ENCODE measurements at places on chromosomes 6 and 20.

DNA sequence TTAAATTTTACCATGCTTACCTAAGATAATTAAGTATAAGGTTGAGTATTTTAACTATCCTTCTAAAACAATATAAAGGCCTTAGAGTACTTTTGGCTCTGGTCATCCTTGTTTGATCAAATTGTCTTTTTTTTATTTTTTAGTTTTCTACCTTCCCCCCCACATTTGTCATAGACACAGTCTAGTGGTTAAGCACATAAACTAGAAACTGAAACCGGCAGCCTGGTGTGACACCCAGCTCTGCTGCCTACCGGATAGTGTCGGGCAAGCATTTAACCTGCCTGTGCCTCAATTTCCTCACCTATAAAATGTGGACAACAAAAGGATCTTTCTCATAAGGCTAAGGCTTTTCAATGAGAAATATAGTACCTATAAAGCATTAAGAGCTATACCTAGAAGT lies 21.6 kb upstream of the TULP4 start:
- no peak for DNase-seq

GRCh38 chr20:9945408-9945807 lies 89.4 kb upstream of the ANKEF1 start:
- no peak for DNase-seq

- no peak for DNase-seq
These were observed 40.0 kb upstream of the SIRPG start for GRCh38 chr20:1697592-1697991.

GRCh38 chr6:44489910-44490604 lies 102.6 kb downstream of the CDC5L start:
- DNase-seq, result no peak

GRCh38 chr6:152634773-152635172 lies 2.4 kb downstream of the SYNE1 start:
- no peak for DNase-seq

DNA sequence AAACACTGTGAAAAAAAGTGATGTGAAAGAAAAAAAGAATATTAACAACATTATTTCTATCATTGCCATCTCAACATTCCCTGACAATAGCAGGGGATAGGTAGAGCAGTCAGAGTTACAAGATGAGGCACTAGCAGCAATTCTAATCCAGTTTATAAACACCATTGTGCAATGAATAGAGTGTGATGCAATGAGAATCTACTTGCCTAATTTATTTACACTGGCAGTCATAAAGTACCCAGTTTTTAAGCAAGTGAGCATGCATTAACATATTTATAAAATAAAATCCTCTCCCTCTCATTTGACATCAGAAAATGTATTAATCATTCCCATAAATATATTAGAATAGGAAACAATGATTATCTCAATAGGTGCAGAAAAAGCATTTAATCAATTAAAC lies 2.5 kb upstream of the MANEA start:
- DNase-seq, result peak; percentile 47

DNA sequence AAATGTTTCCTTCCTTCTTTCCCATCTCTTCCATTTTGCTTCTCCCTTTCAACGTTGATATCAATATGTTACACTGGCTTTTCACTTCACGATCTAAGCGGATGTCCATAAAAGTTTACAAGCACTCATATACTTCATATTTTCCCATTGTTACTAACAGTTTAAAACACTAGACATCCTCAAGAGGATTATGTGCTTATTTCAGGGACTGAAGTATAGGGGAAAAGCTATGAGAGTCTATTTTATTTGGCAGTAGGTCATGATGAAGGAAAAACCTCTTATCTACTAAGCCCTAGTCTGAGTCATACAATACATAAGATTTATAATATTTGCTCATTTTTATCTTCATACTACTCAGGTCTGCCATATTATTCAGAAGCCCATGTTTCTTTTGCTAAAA lies 20.6 kb upstream of the EPB41L2 start:
- DNase-seq, result no peak

- DNase-seq, result peak; percentile 37
These were observed 145.5 kb upstream of the RNF24 start for GRCh38 chr20:4160761-4161305.

DNA sequence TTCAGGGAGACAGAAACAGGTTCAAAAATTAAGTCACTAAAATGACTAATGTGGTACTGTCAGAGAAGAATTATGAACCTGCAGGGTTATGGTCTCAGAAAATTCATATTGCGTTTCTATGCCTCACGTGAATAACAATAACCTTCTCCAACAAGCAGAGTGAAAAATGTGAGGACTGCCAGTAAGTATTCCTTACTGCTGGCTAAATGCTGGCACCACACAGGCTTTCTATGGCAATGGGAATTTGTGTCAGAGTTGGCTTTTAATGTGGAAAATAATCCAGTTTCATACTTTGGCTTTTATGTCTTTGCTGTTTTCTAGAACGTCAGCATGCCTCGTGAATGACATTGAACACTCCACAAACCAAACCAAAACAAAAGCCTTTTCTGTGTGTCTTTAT lies 656.0 kb downstream of the KIF16B start:
- DNase-seq, result no peak

DNA sequence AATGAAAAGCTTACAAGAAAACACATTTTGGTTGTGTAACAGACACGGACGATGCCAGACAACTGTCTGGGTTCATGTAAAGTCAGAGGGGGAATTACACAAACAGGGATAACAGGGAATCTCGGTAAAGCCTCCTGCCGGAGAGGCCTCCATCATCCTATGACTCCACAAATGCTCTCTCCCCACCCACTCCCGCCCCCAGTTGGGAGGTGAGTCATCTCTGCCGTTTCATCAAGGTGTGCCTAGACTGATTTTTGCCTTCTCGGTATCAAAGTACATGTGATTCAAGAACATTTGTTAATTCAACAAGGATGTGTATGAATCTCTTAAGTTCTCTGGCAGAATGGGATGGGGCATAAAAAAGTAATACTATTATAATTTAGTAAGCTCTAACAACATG lies 304.9 kb upstream of the PRDM1 start:
- DNase-seq, result no peak

- DNase-seq, result no peak
These were observed 28.6 kb upstream of the PKHD1 start for GRCh38 chr6:52115891-52116604.

GRCh38 chr20:33680686-33681085 lies 5.5 kb downstream of the E2F1 start:
- no peak for DNase-seq

DNA sequence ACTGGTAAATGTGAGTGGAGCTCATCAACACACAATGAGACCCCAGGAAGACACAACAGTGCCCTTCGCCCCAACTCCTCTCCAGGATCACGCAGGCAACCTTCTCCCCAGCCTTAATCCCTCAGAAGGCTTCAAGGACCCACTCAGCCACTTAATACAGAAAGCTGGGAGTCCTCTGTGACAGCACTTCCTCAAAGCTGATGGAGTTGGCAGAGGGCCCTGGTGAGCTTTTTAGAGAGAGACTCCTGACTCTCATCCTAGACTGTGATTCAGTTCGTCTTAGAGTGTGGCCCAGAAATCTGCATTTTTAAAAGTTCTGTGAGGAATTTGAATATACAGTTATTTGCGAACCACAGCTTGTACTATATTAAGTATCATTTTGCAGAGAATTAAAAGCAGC lies 187.7 kb downstream of the UST start:
- no peak for DNase-seq

GRCh38 chr6:7058250-7058923 lies 49.4 kb upstream of the RREB1 start:
- peak; percentile 77 for DNase-seq

- no peak for DNase-seq
These were observed 5.0 kb downstream of the TCP11 start for GRCh38 chr6:35136185-35136584.

DNA sequence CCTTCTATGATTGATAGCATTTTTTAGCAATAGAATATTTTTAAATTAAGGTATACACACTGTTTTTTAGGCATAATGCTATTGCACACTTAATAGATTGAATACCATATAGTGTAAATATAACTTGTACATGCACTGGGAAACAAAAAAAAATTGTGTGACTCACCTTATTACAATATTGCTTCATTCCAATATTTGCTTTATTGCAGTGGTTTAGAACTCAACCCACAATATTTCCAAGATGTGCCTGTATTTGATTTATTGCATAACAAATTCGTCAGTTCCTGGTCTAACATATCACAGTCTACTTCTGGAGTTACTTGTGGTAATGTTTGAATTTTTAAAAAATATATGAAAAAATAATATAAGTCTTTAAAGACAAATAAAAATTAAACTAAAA lies 41.9 kb upstream of the DEFB112 start:
- peak; percentile 5 for DNase-seq

DNA sequence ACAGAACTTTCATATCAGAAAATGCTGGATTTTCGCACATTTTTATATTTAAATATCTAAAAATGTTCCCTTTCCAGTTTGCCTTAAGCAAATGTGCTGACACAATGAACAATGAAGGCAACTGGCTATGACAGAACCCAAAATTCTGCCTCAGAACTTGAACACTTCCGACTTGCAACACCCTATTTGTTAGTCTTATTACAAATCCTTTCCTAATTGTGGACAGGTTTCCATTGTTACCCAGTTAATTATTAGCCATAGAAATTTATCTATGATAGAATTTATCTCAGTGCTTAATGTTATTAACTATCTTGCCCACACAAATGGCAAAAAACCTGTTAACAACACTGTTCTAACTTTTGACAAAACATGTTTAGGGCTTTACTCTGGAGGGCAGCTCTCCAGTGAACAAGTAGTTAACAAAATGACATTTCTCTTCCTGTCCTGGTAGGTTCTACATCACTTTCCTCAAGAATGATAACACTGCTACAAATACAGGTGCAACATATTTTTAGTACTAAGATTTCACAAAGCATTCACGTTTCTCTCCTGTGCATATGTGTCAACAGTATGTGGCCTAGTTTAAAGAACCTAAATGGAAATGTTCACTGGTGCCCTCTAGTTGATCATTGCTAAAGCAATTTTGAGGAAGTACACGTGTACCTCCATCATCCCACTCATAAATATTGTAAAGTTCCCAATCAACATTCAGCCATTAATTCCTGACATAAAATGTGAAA lies 58.4 kb downstream of the HIVEP2 start:
- peak; percentile 73 for DNase-seq

DNA sequence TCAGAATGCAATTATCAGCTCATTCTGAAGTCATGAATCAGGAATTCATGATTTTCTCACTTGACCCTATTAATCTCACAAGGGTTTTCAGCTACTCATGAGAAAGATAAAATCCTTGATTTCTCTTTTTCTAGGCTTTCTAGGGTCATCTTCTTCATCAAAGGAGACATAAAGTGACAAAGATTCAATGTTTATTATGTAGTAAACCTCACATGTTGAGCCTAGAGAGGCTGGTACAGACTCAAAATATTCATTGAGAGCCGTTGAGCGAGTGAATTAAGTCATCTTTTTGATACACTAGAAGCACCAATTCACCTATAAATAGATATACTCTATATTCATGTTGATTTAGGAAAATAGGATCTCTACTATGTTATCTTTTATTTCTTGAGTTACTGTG lies 104.8 kb upstream of the TRAF3IP2 start:
- no peak for DNase-seq

DNA sequence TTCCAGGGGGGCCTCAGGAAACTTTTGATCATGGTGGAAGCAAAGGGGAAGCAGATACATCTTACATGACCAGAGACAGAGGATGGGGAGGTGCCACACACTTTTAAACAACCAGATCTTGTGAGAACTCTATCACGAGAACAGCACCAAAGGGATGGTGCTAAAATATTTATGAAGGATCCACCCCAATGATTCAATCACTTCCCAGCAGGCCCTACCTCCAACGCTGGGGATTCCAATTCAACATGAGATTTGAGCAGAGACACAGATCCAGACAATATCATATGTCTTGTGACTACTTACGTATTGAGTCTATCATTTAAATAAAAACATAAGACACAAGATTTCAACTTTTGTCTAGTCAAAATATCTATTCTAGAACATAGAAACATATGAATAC lies 351.9 kb downstream of the EPM2A start:
- no peak for DNase-seq

DNA sequence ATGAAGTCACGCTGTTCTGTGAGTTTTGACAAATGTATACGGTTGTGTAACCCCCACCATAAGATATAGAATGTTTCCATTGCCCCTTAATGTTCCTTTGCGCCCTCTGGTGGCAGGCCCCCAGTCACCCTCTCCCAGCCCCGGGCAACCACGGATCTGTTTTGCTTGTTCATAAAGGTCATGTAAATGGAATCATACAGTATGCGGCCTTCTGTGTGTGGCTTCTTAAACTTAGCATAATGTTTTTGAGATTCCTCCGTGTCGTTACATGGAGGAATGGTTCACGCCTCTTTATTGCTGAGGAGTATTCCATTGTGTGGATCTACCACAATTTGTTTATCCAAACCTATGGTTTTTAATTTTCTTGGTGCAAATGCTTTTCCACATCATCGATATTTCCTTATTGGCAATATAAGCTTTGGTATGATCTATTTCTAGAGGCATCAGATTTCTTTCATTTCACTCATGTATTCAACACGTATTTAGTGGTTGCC lies 28.4 kb downstream of the LYRM2 start:
- DNase-seq, result peak; percentile 40

- no peak for DNase-seq
These were observed 196.3 kb upstream of the FUT9 start for GRCh38 chr6:95819461-95819860.

DNA sequence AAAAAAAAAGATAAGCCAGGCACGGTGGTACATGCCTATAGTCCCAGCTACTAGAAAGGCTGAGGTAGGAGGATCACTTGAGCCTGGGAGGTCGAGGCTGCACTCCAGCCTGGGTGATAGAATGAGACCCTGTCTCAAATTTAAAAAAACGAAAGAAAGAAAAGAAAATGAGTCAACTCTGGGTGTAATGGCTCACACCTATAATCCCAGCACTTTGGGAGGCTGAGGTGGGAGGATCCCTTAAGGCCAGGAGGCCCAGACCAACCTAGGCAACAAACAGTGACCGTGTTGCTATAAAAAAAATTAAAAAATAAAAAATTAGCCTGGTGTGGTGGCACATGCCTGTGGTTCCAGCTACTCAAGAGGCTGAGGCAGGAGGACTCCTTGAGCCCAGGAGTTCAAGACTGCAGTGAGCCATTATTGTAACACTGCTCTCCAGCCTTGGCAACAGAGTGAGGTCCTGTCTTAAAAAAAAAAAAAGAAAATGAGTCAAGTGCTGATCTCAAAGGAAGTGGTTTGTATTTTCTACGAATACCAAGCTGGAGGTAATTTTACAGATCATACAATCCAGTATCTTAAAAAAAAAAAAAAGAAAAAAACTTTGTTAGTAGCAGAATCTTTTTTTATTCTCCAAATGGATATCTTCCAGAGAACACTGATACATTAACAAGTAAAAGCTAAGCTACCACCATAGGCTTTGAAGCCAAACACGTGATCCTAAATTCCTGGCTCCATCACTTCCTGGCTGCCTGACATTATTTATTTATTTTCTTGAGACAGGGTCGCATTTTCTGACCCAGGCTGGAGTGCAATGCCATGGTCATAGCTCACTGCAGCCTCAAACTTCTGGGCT lies 5.7 kb downstream of the COMMD7 start:
- DNase-seq, result no peak
